ENCODE measurements at places on chromosomes 7 and 10. TPM values are rescaled to one million over a fixed set of nuclear protein-coding genes. Genes with fewer than 3 reads are reported as not detected.

The FZD1 gene
- total RNA-seq = 8.6 TPM

The FEZF1 gene
- not detected for total RNA-seq

The TAS2R41 gene
- not detected for total RNA-seq

The SCIN gene
- 0.13 TPM for total RNA-seq

The FAM131B gene
- 0.59 TPM for total RNA-seq

The CACNA2D1 gene
- total RNA-seq = 38.5 TPM

The BICC1 gene
- total RNA-seq = 6.1 TPM

The NUTM2A gene
- 1.9 TPM for total RNA-seq

The PHKG1 gene
- total RNA-seq = 31.3 TPM

The NYAP1 gene
- 0.16 TPM for total RNA-seq

The EVX1 gene
- not detected for total RNA-seq

The PYROXD2 gene
- total RNA-seq = 8.4 TPM

The ACBD7 gene
- total RNA-seq = not detected

The P4HA1 gene
- total RNA-seq = 79.2 TPM

The OR2A7 gene
- 0.51 TPM for total RNA-seq

The XRCC2 gene
- total RNA-seq = 0.38 TPM

The TACC2 gene
- total RNA-seq = 349 TPM

The ERVW-1 gene
- not detected for total RNA-seq

The HTR5A gene
- total RNA-seq = not detected

The PNLIPRP3 gene
- not detected for total RNA-seq

The PLAU gene
- 7.5 TPM for total RNA-seq

Measured in Right ventricle myocardium superior (tissue), 1 donor.